ENCODE measurements at places on chromosomes 2 and 18.

- no peak for DNase-seq
Observed at GRCh38 chr2:98471402-98472131, 26.9 kb downstream of the INPP4A start.

DNA sequence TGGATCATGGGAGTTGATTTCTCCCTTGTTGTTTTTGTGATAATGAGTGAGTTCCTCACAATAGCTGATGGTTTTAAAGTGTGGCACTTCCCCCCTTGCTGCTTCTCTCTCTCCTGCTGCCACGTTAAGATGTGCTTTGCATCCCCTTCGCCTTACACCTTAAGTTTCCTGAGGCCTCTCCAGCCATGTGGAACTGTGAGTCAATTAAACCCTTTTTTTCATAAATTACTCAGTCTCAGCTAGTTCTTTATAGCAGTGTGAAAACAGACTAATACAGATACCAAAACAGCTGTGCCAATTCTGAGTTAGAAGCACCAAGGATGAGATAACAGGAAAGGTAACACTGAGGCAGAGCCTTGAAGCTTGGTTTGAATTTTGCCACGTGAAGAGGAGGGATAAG is 44.7 kb downstream of the ITSN2 start:
- no peak for DNase-seq

GRCh38 chr2:196783431-196784094 is 15.9 kb downstream of the GTF3C3 start:
- DNase-seq: peak; percentile 58

- no peak for DNase-seq
Observed at GRCh38 chr2:12047761-12048160, 301.3 kb downstream of the LPIN1 start.

GRCh38 chr2:29871541-29871940 is 49.8 kb downstream of the ALK start:
- DNase-seq: peak; percentile 35

DNA sequence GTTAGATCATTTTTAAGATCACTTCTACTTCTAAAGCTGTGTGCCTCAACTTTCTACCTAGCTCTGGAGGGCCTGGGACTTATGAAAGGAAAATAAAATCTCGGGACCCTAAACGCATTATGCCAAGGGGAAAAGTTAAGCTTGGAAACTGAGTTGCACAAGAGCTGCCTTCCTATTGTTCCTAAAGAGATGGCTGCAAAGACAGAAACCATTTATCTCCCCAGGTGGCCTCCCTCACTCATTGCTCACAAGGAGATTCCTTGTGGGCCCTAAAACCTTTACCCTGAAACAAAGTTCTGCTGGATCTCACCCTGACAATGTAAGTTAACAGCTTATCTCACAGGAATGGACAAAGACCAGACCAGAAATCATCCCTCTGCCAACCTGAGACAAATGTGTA is 26.8 kb downstream of the TUBB6 start:
- no peak for DNase-seq

DNA sequence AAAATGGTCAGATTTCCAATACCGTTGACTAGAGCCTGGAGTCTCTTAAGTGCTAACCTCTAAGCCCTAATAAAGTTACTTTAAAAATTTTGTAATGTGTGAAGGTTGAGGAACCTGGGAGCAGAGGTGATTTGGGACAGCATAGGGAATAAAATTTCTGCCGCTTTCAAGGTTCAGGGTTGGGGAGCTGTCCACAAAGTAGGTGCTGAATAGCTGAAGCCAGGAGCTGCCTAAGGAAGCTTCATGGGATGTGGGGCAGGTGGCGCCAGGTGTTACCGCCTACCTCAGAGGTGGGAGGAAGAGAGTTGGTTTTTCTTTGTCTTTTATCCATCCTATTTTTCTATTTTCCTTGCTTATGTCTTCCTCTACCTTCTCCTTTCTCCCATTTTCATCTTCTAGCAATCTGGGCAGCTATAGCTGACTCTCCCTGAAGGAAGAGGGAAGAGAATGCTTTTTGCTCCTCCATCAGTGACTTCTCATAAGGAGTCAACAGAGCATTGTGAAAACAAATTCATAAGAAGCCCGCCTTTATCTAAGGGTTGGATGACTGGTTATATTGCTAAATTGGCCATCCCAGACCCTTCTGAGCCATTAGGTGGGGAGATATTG is 178.7 kb downstream of the CLIP4 start:
- DNase-seq: peak; percentile 31

GRCh38 chr2:235087832-235088495 is 136.1 kb downstream of the SH3BP4 start:
- no peak for DNase-seq

- DNase-seq: no peak
Observed at GRCh38 chr2:43874776-43875451, 36.1 kb downstream of the ABCG8 start.

DNA sequence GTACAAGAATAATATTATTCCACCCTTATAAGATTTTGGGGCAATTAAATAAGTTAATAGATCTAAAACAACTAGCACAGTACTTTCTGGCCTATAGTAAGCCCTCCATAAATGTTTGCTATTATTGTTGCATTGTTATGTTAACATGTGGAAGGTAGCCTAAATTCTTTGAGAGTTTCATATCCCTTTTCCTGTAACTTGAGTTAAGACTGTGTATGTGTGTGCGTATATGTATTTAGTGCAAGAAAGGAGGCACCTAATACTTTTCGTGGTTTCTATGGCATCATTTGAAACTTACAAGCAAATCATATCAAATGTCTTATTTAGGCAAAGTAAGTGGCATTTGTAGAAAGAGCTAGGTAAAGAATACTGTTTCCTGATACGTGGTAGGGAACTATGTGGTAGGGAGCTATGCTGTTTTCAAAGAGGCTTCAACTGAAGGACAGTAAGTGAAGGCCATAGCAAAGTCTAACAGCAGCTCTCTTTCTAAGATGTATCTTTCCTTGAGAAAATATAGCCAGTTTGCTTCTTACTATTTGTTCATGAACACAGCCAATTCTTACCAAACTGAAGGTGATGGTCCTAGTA is 36.8 kb upstream of the C2orf74 start:
- DNase-seq: no peak

DNA sequence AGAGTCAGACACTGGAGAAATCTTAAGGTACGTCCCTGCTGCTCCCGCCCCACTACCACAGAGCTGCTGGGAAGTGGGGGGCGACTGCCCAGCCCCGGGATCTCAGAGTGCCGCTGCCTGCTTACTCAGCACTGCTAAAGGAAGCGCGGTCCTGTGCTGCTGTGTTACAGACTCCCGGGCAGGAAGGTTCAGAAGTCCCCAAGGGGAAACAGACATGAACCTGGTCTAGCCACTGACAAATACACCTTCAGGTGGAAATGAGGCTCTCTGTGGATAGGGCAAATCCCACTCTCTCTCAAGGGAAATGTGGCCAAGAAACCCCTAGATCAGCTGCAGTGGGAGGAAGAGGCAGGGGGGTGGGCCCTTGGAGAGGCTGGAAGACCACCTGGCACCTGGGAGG is 13.7 kb downstream of the MTERF4 start:
- no peak for DNase-seq

DNA sequence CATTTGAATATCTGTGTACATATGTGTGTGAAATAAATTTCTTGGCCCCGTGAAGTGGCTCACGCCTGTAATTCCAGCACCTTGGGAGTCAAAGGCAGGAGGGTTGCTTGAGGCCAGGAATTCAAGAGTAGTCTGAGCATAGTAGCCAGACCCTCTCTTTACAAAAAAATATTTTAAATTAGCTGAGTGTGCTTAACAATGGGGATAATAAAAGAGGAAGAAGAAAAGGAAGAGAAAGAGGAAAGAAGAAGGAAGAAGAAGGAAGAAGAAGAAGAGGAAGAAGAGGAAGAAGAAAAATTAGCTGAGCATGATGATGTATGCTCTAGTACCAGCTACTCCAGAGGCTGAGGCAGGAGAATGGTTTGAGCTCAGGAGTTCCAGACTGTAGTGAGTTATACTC is 52.1 kb upstream of the XPO1 start:
- DNase-seq: no peak

Data from A172 (cell line).